Psoas muscle (tissue), 8 donors: ENCODE measurements at places on chromosomes 2 and 18.
A peak's percentile ranks its signal among the peaks of the same experiment; 100 is the strongest.

DNA sequence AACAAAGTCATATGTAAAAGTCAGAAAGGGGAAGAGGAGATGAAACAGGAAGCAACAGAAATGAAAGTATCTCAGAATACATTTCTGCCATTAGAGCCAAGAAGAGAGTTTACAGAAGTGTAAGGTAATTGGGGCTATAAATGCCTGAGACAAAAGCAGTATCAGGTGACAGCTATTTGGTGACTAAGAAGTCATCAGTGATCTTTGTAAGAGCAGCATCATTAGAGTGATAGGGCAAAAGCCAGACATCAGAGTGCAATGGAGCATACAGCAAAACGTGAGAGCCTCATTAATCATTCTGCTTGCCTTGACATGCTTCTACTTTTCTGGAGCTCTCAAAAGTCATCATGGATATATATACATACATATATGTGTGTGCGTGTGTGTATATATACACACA is 804.7 kb upstream of the PIK3C3 start:
- no peak for DNase-seq

DNA sequence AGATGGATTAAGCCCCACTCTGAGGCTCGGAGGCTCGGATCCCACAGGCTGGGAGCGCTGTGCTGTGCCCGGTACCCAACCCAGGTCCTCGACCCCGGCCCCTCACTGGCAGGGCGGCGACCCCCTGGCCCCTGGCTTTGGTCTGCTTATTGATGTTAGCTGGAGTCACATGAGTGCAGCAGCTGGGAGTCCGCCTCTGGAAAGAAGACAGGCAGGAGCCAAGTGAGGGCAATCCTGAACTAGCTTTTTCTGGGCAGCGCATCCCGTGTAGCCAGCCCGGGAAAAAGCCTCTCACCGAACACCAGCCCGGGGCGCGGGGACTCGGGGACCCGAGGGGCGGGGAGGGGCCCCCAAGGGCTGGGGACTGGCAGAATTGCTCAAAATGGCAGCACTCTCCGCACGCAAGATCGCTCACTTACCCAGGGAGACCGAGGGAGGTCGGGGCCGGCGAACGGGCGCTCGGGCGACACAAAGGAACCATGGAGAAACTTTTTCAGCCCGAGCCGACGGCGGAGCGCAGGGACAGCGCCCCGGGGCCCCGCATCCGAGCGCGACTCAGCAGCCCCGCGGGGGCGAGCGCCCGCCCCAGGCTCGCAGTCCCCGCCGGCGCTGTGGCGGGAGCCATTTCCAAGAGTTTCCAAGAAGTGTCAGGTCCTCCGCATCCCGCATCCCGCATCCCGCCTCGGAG is 567 bp downstream of the TMEM200C start:
- peak; percentile 14 for DNase-seq

DNA sequence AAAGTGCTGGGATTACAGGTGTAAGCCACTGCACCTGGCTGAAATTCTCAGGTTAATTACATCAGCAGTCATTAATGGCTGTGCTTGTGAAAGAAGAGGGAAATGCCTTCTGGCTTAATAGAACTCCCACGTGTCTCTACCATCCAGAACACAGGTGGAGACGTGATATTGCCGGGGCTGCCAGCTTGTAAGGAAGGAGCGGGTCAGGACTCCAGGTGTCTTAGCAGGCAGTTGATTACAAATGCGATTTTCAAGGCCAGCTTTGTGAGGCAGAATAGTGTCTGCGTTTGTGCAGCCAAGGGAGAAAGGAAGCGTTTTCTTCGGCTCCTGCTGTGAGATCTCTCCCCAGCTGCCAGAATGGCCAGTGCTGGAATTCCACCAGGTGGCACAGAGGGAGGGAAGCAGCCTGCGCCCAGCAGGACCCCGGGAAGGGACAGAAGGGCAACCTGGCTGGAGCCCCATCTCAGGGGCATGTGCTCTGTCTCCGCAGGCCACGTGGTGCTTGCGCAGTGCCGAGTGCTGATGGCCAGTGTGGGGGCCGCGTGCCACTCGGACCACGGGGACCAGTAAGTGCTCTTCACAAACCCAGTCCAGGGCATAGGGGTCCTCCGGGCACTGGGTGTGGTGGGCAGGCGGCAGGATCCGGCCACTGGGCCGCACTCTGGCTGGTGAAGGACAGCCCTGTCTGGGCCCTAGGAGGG is 3.7 kb upstream of the ESPNL start:
- DNase-seq, result no peak

- no peak for DNase-seq
Measured at GRCh38 chr2:128406736-128407554, 88.3 kb upstream of the HS6ST1 start.

DNA sequence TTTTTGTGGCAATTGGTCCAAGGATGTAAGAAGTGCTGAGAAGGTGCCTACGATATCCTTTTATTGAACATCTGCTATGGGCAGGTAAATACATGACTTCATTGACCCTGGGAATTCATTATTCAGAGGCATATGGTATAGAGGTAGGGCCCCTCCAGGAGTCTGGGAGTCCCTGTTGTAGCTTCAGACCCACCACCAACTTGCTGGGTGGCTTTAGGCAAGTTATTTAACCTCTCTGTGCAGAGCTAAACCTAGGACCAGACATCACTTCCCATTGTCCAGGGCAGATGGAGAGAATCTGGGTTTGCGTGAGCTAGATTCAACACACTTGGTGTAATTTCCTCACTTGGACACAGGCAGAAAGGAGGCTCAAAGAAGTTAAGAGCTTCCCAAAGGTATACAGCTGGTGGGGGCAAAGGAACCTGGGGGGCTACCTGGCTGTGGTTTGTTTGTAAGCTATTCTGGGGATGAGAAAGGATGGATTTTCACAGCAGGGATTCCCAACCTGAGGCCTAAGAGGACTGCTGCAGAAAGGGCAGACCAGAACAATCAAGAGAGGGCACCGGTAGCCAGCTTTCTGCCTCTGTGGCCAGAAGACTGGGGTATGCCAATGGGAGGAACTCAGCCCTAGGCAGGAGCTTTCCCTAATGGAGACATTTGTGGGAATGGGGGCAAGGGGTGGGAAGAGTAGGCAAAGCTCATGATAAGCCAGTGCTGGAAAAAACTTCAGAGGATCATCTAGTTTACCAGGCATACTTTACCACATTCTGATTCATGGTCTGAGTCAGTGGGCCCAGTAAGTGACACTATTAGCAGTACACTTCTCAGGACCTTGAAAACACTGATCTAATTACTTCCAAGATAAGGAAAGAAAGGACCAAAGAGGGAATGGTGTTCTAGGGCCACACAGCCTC is 102.7 kb upstream of the SMAD2 start:
- DNase-seq, result no peak

DNA sequence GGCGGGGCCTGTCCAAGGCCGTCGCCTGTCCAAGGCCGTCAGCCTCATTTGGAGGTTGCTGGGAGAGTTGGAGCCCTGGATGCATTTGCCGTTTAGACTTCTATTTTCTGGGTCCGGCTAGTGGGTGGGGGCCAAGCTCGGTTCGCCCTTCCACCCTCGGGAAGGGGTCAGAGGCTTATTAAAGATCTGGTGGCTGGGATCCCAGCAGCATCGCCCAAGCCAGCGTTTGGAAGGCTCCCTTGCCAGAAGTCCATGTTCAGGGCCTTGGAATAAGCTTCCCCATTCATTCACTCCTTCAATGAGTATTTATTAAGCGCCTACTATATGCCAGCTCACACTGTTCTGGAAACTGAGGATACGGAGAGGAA is 516 bp upstream of the DOCK10 start:
- no peak for DNase-seq
